ENCODE measurements at places on chromosomes 5 and 9.

- DNase-seq, result no peak
Observed at GRCh38 chr9:34675048-34675714, 12.7 kb upstream of the CCL27 start.

- DNase-seq, result no peak
Observed at GRCh38 chr9:17528859-17529258, 50.0 kb upstream of the SH3GL2 start.

DNA sequence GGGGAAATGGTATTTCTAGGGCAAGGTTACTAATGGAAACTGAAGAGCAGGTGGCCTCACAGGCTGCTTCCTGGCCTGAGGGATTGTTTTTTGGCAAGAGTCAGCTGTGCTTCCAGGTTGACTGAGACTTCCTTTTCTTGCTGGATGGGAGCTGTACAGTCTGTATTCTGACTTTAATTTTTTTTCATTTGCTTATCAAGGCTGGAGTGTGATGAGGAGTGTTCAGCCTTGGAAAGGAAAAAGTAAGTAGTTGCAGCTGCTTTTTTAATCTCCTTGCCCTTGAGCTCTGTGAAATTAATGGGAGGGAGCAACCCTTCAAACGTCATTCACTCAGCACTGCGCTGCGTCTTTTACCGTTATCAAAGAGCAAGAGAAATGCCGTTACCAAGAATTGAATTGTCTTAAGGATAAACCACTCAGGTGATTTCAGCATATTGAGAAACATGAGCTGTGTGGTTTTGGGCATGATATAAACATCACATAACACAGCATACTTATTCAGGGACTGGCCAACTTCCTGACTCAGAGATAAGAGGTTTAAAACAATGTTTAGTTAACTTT, 47.6 kb downstream of the AQP7 start:
- DNase-seq, result no peak

- DNase-seq, result no peak
Observed at GRCh38 chr5:95895771-95896170, 65.9 kb downstream of the ELL2 start.

DNA sequence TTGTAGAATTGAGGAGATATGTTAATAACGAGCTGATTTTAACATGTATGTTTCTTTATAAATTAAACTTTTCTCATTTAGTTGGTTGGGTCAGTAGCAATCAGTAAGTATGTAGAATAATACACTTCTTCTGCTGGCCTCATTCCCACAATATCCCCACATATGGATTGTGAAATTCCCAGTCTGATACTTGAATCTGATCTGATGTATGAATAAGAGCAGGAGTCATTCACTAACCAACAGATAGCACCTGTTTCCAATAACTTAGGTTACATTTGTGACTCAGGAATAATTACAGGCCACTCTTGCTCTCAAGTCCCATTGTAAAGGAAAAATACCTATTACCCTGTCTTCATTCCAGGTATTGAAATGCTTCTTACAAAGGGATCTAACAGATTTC, 23.9 kb downstream of the SLC36A1 start:
- DNase-seq, result no peak

- no peak for DNase-seq
Observed at GRCh38 chr9:86672966-86673365, 274.3 kb downstream of the GAS1 start.

DNA sequence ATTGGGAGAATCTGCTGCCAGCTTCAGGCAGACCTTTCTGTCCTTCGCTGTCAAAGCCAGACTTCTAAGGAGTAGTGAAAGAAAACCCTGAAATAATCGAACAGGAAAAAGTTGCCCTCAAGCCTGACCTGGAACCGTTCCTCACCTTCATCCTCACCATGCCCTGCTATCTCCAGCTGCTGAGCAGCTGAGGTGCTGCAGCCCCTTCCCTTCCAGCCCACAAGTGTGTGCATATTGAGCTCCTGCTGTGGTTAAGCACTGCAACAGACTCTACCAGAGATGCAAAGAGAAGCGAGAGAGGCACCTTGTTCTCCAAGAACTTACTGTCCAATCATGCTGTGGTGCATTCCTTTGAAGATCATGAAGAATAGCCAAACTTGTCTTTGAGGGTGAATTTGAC, 18.9 kb downstream of the BHMT2 start:
- DNase-seq, result no peak

DNA sequence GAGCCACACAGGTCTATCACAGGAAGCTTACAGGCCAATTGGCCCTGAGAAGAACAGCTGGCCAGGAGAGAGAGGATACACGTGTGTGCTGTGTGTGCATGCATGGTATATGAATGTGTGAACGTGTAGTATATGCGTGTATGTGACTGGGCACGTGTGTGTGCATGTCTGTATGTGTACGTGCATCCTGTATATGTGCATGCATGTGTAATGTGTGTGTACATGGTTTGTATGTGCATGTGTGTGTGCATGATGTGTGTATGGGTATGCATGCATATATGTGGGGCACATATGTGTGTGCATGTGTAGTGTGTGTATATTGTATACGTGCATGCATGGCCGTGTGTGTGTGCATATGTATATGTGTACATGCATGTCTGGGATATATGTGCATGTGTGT, 57.0 kb upstream of the FCN2 start:
- DNase-seq, result no peak

DNA sequence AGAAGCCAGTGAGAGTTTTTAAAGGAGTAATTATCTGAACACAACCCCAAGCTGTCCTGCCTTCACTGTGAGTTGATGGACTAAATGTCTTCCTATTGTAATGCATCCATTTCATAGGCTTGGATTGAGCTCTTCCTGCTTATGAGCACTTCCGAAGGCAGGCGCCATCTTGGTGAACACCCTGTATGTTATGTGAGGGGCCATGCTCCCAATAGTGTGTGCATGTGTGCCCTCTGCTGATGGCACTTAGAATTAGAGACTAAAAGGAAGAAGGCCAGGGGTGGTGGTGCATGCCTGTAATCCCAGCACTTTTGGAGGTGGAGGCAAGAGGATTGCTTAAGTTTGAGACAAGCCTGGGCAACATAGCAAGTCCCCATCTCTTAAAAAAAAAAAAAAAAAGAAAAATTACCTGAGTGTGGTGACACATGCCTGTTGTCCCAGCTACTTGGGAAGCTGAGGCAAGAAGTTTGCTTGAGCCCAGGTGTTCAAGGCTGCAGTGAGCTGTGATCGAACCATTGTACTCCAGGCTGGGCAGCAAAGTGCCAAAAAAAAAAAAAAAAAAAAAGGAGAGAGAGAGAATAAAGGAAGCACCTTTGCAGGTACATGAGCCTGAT, 65.0 kb downstream of the C9orf152 start:
- no peak for DNase-seq

GRCh38 chr5:54276048-54276447, 34.3 kb downstream of the ARL15 start:
- DNase-seq, result no peak

DNA sequence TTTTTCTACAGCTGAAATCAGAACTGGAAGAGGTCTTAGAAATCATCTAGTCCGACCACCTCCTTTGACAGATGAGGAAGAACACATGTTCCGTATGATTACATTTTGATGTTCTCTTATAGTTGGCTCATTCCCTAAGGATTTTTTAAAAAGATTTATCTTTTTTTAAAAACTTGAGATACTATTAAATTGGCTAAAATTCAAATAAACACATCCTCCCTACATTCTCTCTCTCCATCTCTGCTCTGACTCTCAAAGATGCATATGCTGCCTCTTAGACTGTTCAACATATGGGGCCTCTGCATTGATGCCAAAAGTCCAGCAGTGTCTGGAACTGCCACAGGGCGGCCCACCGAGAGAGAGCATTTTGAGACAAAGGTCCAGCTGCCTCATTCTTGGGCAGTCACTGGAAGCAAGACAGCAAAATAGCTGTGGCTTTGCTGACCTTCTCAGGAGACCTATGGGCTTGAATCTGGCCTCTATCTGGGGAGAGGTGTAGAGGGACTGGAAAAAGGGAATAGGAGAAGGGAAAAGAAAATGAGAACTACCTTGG, 12.8 kb upstream of the TSSK1B start:
- no peak for DNase-seq

DNA sequence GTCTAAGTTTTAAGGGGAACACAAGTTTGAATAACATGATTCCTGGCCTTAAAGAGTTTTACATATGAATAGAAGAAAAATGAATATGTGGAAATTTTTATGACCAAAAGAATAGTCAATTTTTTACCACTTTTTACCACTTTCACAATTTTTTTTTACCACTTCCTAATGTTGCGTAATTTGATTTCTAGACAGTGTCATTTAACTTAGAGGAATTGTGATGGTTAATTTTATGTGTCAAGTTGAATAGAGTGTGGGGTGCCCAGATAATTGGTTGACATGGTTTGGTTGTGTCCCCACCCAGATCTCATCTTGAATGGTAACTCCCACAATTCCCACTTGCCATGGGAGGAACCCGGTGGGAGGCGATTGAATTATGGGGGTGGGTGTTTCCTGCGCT, 416.6 kb downstream of the KIF4B start:
- DNase-seq, result no peak

DNA sequence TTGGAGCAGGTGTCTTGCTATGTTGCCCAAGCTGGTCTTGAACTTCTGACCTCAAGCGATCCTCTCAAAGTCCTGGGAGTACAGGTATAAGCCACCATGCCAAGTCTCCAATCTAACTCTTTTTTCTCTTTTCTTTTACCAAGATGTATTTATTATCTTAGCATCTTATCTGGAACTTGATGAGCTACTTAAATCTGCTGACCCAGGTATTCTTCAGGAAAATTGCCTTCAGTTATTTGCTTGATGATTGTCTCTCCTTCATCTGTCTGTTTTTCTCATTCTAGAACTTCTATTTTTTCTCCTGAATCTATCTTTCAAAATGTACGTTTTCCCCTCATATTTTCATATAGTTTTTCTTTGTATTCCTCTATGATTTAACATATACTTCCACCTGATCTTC, 158.2 kb upstream of the DMAC1 start:
- DNase-seq, result no peak

DNA sequence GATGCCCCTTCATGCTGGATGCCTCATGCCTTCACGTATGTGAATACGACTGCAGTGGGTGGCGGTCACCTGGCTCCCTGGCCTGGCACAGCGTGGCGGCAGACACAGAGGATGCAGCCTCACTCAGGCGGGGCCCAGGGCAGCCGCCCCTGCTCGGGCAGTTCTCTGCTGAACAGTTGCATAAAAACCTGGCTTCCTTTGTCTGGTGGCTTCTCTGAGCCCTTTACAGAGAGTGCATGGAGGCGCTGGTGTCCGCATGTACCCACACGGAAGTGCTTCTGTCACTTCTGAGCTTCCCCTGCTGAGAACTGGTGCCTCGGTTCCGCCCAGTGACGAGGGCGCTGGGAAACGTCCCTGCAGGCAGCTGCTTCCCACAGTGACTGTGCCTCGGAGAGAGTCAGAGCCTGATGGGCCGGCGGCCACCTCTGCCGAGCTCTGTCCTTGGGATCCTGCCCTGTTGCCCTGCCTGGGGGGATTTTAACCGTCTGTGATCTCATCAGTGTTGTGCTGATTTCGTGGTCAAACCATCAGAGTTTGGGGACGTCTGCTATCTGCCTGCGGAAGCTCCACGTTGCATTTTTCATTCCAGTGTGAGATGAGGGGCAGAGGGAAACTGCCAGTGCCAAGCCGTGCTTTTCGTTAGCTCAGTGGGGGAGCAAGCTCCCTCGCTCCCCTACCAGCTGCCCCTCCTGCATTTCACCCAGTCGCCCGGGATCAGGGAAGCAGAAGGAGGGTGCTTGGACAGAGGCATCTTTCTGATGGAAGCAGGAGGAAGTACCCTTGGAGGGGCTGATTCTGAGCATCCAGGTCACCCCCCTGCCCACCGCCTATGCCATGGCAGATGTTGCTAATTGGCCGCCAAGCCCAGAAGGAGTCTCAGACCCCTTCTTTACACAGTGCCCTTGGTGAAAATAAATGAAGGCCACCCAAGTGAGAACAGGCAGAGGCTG, 153.0 kb upstream of the COL5A1 start:
- DNase-seq, result no peak

- DNase-seq, result no peak
Observed at GRCh38 chr9:70479880-70480291, 65.4 kb upstream of the KLF9 start.

DNA sequence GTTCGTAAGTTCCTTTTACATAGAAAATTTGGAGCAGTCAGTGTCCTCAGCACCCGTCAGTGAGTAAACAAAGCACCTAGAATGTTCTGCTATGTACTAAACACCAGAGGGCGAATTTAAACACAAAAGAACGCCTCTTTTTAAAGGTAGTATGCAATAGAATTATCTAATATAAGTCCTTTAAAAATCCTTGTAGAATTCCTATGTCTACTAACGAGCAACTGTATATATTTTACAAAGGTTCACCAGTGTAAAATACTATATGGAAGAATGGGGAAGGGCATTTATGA, 499 bp upstream of the TMEM232 start:
- no peak for DNase-seq

- DNase-seq, result no peak
Observed at GRCh38 chr5:117813850-117814249, 1174.5 kb downstream of the DTWD2 start.

DNA sequence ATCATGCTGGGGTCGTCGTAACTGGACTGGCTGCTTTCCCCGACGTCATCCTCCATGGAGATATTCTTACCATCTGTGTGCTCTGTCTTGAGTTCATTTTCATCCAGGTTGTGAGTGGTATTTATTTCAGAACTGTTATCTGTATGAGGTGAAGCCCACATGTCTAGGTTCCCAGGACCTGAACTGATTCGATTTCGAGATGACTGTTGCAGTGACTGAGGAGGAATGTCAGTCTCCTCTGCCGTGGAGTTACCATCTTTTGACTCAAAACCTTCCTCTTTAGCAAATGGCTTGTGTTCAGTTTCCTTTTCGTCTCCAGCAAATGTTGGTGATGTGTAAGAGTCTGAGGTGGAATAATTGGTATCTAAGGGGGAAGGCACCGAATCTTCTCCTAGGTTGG, 55.2 kb upstream of the PCA3 start:
- DNase-seq, result no peak

DNA sequence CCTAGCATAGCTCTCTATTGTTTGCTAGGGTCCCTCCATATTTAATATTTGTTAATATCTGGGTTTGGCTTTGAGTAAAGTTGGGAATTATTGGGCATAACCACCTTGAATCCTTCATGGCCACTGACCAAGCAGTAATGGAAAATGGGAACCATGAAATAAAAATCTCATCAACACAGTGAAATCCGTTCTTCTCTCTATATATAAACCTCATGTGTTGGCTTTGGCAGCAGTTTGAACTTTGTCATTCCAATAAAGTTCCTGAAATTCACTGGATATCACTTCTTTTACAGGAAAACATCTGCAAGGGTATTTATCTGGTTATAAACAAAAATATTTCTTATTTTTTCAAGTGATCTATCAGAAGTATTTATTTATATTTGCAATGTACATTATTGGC, 93.0 kb upstream of the MPDZ start:
- no peak for DNase-seq

GRCh38 chr9:85056203-85056572, 386.7 kb downstream of the NTRK2 start:
- no peak for DNase-seq

- no peak for DNase-seq
Observed at GRCh38 chr5:16539169-16539666, 73.6 kb upstream of the ZNF622 start.

- DNase-seq, result no peak
Observed at GRCh38 chr5:27784317-27784716, 745.9 kb upstream of the CDH9 start.
